Chondrocyte (in vitro differentiated cells): ENCODE measurements at places on chromosomes 13 and 19. TPM values are rescaled to one million over a fixed set of nuclear protein-coding genes. Genes with fewer than 3 reads are reported as not detected.

Gene CDX2
- not detected in 3 replicates for total RNA-seq

Gene TMEM145
- 0.32 to 0.36 TPM in 2 of 3 replicates, not detected in the other for total RNA-seq

Gene FFAR3
- total RNA-seq = not detected in 3 replicates

- H3K27ac ChIP-seq = no peak overlapping the region
- H3K4me1 ChIP-seq = no peaks in the 10 kb centered on the region
- H3K4me3 ChIP-seq = no peak overlapping the region
Observed at GRCh38 chr19:51433043-51433442, 15.6 kb upstream of the SIGLEC10 start.

DNA sequence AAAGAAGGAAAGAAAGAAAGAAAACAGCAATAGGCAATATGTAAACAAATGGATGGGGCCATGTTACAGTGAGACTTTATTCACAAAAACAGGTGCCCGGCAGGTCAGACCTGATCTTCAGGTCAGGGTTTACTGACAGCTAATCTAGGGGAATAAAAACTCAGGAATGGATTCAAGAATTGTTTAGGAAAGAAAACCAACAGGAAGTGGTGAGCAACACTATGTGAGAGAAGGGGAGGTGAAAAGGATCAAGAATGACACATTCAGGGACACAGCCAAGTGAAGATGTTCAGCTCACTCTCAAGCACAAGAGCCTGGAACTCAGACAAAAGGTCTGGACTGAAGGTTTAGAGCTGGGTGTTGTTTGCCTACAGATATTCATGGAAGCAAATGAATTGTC, 244.5 kb downstream of the EFNB2 start:
- no peak overlapping the region for H3K4me3 ChIP-seq
- H3K36me3 ChIP-seq = no peaks in the 10 kb centered on the region
- no peaks in the 10 kb centered on the region for H3K27me3 ChIP-seq
- no peak for DNase-seq

GRCh38 chr13:64327505-64328194, 2902.5 kb downstream of the PCDH9 start:
- H3K4me3 ChIP-seq = no peak overlapping the region
- H3K27ac ChIP-seq = no peak overlapping the region
- no peaks in the 10 kb centered on the region for H3K36me3 ChIP-seq
- H3K27me3 ChIP-seq = no peaks in the 10 kb centered on the region
- no peak for DNase-seq
- peaks cover 3% of the 10 kb centered on the region for H3K4me1 ChIP-seq

- DNase-seq = no peak
- H3K36me3 ChIP-seq = peaks cover 18% of the 10 kb centered on the region
- H3K4me3 ChIP-seq = no peak overlapping the region
- H3K27ac ChIP-seq = no peak overlapping the region
Observed at GRCh38 chr19:10826846-10827245, 9.2 kb downstream of the TMED1 start.

- H3K27me3 ChIP-seq = peaks cover 17% of the 10 kb centered on the region
- H3K4me3 ChIP-seq = no peak overlapping the region
- no peak overlapping the region for H3K27ac ChIP-seq
Observed at GRCh38 chr13:51818276-51818675, 14.3 kb upstream of the DHRS12 start.

- no peaks in the 10 kb centered on the region for H3K27me3 ChIP-seq
- H3K4me1 ChIP-seq = peaks cover 11% of the 10 kb centered on the region
- DNase-seq = no peak
- H3K27ac ChIP-seq = no peak overlapping the region
- no peaks in the 10 kb centered on the region for H3K36me3 ChIP-seq
Observed at GRCh38 chr13:50626101-50626547, 217.4 kb downstream of the DLEU7 start.
